CD14-positive monocyte (primary cell): ENCODE measurements at places on chromosomes 3 and 15.

GRCh38 chr15:94198633-94199032, 32.7 kb upstream of the MCTP2 start:
- no peak for DNase-seq

DNA sequence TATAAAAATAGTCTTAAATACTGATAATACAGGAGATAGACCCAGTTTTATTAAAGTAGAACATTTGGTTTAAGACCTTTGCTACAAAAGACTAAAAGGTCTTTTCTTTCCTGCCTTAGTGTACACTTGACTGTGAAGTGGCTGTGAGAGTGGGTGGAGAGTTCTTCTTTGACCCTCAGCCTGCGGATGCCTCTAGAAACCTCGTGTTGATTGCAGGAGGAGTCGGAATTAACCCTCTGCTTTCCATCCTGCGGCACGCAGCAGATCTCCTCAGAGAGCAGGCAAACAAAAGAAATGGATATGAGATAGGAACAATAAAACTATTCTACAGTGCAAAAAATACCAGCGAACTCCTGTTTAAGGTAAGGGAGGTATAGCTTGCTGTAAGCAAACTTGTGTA, 36.5 kb downstream of the OXNAD1 start:
- DNase-seq, result no peak

GRCh38 chr3:88059380-88060170, 520 bp downstream of the ZNF654 start:
- DNase-seq, result no peak

DNA sequence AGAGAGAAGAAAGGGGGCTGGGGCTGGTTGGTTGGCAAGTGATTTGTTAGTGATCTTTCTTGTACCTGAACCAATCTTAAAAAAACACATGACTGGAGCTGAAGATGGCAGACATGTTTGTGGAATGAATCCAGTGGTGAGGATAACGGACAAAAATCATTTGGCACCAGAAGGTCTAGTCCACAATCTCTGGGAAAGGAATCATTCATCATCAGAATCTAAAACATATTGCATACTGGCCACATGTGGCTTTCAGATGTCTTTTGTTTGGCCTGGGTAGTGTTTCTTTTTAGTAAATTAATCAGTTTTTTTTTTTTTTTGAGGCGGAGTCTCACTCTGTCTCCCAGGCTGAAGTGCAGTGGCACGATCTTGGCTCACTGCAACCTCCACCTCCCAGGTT, 5.0 kb downstream of the NEK11 start:
- no peak for DNase-seq

DNA sequence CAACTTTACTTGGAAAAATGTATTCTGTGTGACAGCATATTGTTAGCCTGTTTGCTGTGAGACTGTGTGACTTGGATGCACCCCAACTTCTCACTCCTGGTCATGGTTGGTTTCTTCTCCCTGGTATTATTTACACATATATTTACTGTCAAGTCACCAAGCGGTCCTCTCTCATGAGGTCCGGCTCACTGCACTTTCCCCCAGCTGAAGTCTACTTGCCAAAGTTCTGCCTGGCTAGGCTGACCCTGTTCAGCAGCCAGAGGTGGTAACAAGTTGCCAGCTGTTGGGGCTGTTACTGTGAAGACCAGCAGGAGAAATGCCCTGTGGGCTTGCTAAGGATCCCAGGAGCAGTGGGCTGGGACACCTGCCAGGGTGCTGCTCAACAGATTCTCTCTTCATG, 337.5 kb downstream of the MFSD1 start:
- no peak for DNase-seq

GRCh38 chr15:54580643-54581042, 602.4 kb downstream of the UNC13C start:
- no peak for DNase-seq

DNA sequence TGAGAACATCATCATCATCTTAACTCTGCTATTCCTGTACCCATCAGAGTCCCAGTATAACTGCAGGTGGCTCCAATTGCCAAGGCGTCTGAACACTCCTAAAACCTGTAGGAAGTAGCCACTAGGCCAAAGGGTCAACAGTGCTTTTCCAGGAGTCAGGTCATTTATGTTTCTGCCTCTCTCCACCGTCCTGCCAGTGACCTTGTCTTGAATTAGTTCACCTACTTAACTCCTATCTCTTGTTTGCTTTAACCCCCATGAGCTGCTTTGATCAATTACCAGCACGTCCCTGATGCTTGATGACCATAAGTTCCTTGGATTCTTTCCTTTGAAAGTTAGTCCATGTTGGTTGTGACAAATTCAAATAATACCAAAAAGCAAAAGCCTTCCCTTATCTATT, 169.8 kb upstream of the ANKRD28 start:
- DNase-seq, result no peak

DNA sequence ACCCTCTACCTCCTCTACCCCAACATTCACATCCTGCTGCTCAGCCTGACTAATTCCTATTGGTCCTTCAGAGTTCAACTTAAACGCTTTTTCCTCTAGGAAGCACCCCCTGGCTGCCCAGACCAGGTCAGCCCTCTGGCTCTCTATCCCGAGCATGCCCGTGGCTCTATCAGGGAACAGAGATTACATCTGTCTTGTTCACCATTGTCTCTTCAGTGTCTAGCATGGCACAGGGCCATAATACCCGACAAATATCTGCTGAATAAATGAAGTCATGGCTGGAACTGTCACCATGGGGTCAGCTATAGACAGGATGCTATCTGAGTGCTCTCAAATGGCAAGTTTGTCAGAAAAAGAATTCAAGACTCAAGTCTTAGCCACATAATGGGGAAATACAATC, 296.9 kb upstream of the CHRNA7 start:
- DNase-seq, result no peak

DNA sequence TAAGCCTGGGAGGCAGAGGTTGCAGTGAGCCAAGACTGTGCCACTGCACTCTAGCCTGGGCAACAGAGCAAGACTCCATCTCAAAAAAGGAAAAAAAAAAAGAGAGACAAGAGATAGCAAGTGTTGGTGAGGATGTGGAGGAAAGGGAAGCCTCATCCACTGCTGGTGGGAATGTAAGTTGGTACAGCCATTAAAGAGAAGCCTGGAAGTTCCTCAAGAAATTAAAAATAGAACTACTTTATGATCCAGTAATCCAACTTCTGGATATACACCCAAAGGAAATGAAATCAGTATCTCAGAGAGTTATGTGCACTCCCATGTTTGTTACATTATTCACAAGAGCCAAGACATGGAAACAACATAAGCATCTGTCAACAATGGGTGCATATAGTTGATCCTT, 14.9 kb downstream of the PYGO1 start:
- no peak for DNase-seq

- no peak for DNase-seq
Measured at GRCh38 chr15:41517895-41518449, 4.3 kb upstream of the LTK start.

GRCh38 chr3:72144773-72145505, 360.0 kb upstream of the PROK2 start:
- DNase-seq, result peak; percentile 43

DNA sequence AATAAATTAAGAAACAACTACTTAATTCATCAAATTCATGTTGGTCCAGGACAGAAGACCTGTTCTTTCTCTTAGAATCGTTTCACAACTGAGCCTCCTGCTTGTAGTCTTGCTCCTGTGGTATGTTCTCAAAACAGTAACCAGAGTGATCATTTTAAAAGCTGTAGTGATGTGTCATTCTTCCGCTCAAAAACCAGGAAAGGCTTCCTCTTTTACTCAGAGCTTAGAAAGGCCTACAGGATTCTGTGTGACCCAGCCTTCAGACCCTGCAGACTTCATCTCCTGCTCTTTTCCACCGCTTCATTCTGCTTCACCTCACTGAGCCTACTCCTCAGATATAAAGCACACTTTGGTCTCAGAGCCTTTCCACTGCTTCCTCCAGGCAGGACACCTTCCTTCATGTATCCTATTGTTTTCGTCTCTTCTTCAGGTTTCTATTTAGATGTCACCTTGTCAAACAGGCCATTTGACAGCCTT, 22.7 kb downstream of the ST6GAL1 start:
- DNase-seq, result peak; percentile 64

GRCh38 chr15:40047415-40048210, 8.6 kb upstream of the SRP14 start:
- DNase-seq, result peak; percentile 98

DNA sequence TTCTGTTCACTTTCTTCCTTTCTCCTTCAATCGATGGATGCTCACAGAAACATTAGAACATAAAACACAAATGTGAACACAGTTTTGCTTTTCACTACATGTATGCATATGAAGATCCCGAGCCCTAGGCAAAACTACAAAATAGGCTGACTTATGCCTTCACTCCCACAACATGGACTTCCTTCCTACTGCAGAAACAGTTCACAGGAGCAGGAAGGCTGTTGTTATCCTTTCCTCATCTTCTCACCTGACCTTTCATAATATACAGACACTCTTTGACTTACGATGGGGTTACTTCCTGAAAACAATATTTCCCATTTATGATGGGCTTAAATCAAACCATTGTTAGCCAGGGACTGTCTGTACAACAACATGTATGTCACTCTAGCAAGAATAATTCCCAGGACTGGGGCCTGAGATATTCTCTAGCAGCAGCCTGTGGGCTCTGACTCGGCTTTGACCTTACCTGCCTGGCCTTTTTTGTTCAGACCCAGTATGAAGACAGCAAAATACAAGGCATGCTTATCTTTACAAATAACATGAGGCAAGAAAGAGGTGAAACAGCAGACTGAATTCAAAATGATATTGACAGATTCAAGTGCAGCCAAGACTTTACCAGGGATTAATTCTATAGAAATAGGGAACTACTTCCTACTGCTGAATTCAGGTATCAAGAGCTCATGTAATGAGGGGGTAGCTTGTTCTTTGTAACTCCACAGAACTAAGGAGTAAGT, 51.8 kb upstream of the PLXND1 start:
- DNase-seq, result no peak

DNA sequence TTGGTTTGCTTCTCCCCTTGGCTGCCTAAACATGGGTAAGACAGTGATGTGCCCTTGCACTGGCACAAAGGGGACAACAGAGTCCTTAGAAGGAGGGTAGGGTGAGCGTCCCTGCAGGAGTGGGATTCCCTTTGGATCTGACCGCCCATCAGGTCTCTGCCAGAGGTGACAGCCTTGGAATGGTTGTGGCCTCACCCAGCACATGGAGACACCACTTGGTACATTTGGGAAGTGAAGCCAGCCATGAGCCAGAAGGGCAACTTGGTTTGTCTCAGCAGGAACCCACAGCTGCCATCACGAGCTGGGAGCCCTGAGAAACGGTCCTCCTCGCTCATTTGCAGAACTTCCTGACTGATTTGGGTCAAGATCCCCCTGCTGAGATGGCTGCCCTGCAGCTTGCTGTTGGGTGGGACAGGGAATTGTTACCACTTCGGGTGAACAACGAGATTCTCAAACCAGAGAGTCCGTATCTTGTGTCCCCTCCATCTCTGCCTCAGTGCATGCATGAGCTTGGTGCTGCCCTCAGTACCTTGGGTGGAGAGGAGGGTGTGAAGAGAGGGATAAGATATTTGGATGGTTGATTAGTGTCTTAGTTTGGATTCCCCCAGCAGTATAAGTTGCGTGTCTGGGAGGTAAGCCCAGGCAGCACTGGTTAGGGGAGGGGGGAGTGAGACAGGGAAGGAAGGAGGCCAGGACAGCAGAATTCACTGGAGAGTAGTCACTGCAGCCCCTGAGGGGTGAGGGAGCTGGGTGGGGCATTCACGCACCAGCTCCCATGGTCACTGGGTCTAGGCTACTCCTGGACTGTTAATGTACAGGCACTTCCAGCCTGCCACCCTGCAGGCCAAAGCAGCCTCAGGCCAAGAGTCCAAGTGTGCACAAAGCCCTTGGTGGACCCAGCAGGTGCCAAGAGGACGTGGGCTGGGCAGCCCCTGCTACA, 168.8 kb upstream of the TOPAZ1 start:
- no peak for DNase-seq

- no peak for DNase-seq
Measured at GRCh38 chr3:12810961-12811360, 14.5 kb downstream of the CAND2 start.

DNA sequence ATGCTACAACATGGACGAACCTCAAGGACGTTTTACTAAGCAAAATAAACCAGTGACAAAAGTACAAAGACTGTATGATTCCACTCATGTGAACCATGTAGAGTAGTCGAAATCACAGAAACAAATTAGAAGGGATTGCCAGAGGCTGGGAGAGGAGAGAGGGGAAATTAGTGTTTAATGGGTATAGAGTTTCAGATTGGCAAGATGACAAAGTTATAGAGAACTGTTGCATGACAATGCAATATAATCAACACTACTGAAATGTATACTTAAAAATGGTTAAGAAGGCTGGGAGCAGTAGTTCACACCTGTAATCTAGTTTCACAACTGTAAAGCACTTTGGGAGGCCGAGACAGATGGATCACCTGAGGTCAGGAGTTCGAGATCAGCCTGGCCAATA, 36.9 kb downstream of the PLS1 start:
- no peak for DNase-seq

DNA sequence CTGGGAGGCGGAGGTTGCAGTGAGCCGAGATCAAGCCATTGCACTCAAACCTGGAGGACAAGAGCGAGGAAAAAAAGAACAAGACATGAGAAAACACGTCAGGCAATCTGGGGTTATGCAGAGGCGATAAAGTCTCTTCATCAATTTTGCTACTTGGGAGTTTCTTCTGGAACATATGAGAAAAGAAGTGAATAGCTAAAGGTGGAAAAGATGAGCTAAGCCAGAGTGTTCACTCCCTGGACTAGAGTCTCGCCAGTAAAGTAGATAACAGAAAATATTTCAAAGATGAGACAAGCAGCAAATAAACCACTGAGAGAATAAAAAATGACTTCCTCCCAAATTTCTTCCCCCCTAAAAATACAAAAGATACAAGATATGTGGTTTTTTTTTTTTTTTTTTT, 188.4 kb upstream of the HES1 start:
- DNase-seq, result no peak

DNA sequence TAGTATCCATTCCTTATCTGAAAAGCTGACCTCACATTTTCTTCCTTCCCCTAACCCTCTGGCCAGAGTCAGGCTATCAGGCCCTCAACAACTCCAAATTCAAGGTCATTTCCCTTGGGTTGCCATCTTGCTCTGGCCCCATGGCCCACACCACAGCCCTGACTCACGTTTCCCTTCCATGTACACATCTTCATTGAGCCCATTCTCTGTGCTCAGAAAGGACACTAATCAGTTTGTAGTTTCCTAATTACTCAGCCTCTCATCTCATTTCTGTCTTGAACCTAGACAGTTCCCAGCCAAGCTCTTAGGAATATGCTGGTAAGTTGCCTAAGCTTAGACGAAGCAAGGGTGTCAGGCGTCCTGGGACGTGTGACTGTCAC, 14.9 kb downstream of the TGM5 start:
- DNase-seq, result no peak

- DNase-seq, result no peak
Measured at GRCh38 chr3:105791131-105791530, 77.7 kb downstream of the CBLB start.

DNA sequence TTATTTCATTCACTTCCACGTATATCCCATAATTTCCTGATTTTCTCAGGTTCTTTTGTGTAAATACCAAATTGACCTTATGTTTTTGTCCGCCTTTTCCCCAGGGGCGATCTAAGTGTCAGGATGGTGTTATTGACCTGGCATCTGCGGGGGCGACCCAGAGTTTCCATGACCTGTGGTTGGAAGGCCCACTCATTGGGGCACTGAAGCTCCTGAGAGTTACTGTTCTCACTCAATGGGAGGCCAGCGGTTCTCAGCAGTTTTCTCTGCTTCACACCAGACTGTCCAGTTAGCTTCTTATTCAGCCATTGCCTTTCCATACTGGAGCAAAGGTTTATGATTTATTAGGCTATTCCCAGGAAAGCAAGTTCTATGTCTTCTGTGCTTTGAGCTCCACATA, 53.3 kb downstream of the B3GALNT1 start:
- DNase-seq, result no peak
